ENCODE measurements at places on chromosomes 7 and 10.
A peak's percentile ranks its signal among the peaks of the same experiment; 100 is the strongest.

DNA sequence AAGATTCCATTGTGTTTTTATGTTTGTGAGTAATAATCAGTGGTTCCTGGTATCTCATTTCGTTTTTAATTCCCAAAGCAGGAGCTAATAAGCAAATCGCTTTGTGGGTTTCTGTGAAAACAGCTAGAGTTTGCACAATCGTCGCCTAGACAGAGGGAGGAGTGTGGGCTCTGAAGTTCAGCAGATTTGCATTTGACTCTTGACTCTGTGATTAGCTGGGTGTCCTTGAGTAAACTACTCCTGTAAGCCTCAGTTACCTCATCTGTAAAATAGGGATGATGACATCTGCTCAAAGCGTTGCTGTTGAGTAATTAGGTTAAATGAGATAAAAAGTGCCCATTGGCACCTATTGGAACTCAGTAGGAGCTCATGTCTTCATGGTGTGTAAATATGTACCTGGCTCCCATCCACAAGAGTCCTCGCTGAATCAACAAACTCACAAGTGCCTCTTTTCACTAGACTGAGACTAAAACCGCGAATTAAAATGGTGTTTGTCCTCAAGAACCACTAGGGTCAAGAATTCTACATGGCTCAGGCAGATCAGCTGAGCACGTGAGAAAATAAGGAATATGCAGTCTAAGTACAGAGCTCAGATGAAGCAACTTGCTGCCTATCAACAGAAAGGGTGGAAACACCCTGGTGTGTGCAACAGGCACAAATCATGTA is 385.8 kb upstream of the C7orf33 start:
- no peaks in the 10 kb centered on the region for H3K36me3 ChIP-seq
- DNase-seq, result no peak
- peaks cover 5% of the 10 kb centered on the region for H3K27me3 ChIP-seq
- H3K4me1 ChIP-seq, result no peaks in the 10 kb centered on the region
- no peak overlapping the region for H3K4me3 ChIP-seq

GRCh38 chr10:100823194-100823593 is 77.8 kb downstream of the PAX2 start:
- peaks cover 52% of the 10 kb centered on the region for H3K27me3 ChIP-seq
- H3K27ac ChIP-seq, result no peak overlapping the region
- no peak for DNase-seq
- peaks cover 5% of the 10 kb centered on the region for H3K4me1 ChIP-seq
- no peaks in the 10 kb centered on the region for H3K36me3 ChIP-seq
- no peak overlapping the region for H3K4me3 ChIP-seq

DNA sequence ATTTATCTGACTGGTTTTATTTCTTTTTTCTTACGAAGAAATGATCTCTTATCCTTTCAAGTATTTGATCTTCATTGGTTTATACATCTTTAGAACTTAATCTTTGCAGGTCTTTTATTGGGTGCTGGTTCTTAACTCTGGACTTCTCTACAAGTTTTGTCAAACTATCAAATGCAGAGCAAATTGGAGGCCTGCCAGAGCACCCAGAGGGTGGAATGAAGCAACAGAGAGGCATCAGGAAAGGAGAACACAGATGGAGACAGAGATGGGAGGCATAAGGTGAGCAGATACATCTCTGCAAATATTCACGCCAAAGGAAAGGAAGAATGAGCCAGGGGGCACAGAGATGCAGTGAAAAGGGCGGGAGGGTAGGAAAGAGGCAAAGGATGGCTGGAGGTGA is 130.3 kb downstream of the PKD1L1 start:
- DNase-seq, result no peak
- H3K4me3 ChIP-seq, result no peak overlapping the region

DNA sequence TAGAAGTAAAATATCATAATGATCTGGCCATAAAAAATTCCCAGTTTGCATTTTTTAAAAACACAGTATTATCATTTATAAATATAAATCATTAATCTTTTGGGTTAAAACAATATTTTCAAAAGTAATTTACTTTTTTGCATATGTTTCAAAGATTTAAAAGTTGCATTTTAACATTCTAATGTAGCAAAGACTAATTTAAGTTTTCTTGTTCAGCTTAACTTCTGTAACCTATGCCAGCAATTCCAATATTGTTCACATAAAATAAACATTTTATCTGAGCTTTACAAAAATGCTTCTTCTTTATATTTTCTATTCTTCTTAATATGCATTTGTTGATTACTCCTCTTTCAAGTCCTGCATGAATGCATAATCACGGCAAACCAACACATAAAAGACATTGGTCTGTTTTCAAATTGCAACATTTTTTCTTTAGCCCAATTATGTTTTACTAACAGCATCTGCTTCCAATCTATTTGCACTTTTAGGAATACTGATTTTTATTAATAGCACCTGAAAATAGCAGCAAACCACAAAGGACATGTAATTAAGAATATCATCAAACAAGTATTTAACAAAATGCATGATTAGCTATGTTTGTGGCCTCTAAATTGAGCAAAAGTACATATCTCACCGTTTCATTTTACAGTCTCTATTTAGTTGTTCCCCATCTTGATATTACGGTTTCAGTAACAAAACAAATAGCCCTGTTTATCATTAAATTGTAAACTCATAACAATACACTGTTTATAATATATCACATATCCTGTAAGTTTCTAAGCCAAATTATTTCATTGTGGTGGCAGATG is 286.9 kb upstream of the NFE2L3 start:
- DNase-seq, result no peak
- H3K36me3 ChIP-seq, result no peaks in the 10 kb centered on the region
- no peak overlapping the region for H3K4me3 ChIP-seq
- no peak overlapping the region for H3K27ac ChIP-seq
- H3K4me1 ChIP-seq, result peaks cover 14% of the 10 kb centered on the region
- H3K27me3 ChIP-seq, result peaks cover 77% of the 10 kb centered on the region

- peaks cover 3% of the 10 kb centered on the region for H3K27me3 ChIP-seq
- H3K27ac ChIP-seq, result no peak overlapping the region
- H3K4me3 ChIP-seq, result no peak overlapping the region
- no peak for DNase-seq
- peaks cover 5% of the 10 kb centered on the region for H3K36me3 ChIP-seq
These were observed 110.5 kb downstream of the HECTD2 start for GRCh38 chr10:91520661-91521060.

GRCh38 chr7:85512790-85513189 is 325.9 kb upstream of the SEMA3D start:
- no peak for DNase-seq
- H3K4me1 ChIP-seq, result no peaks in the 10 kb centered on the region
- H3K27me3 ChIP-seq, result no peaks in the 10 kb centered on the region
- no peak overlapping the region for H3K4me3 ChIP-seq

DNA sequence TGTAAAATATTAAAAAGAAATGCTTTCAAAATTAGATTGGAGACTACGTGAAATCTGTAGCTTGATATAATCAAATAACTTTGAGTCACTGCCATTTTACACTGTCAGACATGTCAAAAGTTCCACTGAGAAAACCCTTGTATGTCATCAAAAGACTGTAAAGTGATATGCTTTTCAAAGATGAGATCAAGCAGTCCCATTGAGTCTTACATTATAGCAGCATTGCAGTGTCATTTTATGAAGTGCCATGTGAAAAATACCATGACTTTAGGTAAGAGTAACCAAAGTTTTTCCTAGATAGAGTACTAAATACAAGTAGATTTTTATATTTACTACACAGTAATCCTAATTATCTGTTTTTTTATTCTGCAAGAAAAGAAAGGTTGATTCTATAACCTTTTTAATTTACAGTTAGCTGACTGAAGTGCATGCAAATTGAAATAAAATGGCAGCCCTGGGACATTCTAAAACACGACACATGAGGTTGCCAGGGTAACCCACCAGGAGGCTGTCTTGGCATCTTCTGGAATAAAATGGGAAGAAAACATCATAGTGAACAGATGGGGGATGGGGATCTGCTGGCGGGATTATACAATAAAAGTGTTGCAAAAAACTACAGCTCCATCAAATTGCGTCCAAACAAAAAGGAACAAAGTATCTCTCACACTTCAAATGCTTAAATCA is 91.3 kb upstream of the TMEM106B start:
- H3K4me3 ChIP-seq, result no peak overlapping the region
- no peak for DNase-seq
- H3K27me3 ChIP-seq, result peaks cover 4% of the 10 kb centered on the region
- H3K4me1 ChIP-seq, result no peaks in the 10 kb centered on the region
- no peak overlapping the region for H3K27ac ChIP-seq

DNA sequence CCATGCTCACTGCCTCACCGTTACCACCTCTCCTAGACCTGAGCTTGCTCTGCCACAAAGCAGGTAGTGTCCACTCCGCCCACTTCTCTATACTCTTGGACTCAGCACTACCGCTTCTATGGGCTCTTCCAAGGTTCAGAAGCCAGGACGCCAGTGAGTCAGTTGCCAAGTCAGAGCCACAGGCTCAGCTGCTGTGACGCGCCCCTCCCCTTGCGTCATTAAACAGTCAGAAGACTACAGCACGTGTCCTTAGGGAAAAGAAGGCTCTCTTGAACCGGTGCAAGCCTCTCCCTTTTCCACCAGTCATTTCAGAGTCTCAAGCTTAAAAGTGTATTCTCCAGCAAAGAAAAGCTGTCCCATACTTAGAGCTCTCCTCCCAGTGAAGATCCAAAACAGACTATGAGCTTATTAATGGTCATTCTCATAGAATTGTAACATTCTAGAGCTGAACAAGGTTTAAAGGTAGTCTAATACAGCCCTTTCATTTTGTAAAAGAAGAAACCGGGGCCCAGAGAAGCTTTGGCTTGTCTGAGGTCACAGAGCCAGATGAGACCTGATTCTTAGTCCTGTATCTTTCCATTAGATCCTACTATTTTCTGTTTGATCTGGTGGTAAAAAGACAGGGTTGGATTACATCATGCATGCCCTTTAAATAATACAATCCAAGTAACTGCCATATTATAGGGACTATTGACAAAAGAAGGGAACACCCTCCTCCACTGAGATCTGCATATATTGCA is 40.9 kb upstream of the MET start:
- no peaks in the 10 kb centered on the region for H3K36me3 ChIP-seq
- no peak for DNase-seq
- H3K27ac ChIP-seq, result no peak overlapping the region
- peaks cover 13% of the 10 kb centered on the region for H3K27me3 ChIP-seq
- H3K4me1 ChIP-seq, result peaks cover 2% of the 10 kb centered on the region
- H3K4me3 ChIP-seq, result no peak overlapping the region

DNA sequence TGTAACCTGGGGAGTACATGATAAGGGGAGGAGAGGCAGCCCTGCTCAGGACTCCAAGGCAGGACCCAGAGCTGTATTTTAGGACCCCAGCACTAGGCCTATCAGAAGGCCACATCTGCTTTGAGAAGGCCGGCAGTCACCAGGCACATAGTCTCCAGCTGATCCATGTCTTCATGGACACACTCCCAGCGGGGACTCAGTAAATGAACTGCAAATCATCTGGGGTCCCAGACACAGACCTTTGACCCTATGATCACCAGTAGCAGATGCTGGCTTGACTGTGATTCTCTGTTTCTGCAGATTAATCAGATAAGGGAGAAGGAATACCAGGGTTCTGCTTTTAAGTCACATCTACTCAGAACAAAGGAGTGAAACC is 341.4 kb upstream of the PODXL start:
- no peaks in the 10 kb centered on the region for H3K36me3 ChIP-seq
- H3K4me1 ChIP-seq, result no peaks in the 10 kb centered on the region
- peaks cover 9% of the 10 kb centered on the region for H3K27me3 ChIP-seq
- no peak overlapping the region for H3K27ac ChIP-seq

GRCh38 chr7:138962561-138963270 is 18.5 kb downstream of the KIAA1549 start:
- H3K36me3 ChIP-seq, result no peaks in the 10 kb centered on the region
- H3K4me3 ChIP-seq, result no peak overlapping the region
- H3K27me3 ChIP-seq, result no peaks in the 10 kb centered on the region
- peaks cover 3% of the 10 kb centered on the region for H3K4me1 ChIP-seq
- no peak for DNase-seq

- H3K4me3 ChIP-seq, result no peak overlapping the region
- peaks cover 19% of the 10 kb centered on the region for H3K4me1 ChIP-seq
- H3K27ac ChIP-seq, result no peak overlapping the region
- no peaks in the 10 kb centered on the region for H3K27me3 ChIP-seq
- H3K36me3 ChIP-seq, result peaks cover 3% of the 10 kb centered on the region
- no peak for DNase-seq
These were observed 33.5 kb upstream of the ANTXRL start for GRCh38 chr10:46253076-46254006.

GRCh38 chr10:30432622-30433305 is 1.2 kb upstream of the MAP3K8 start:
- DNase-seq, result peak; percentile 51
- peak overlapping the region; percentile 84 for H3K4me3 ChIP-seq
- peaks cover 39% of the 10 kb centered on the region for H3K4me1 ChIP-seq

DNA sequence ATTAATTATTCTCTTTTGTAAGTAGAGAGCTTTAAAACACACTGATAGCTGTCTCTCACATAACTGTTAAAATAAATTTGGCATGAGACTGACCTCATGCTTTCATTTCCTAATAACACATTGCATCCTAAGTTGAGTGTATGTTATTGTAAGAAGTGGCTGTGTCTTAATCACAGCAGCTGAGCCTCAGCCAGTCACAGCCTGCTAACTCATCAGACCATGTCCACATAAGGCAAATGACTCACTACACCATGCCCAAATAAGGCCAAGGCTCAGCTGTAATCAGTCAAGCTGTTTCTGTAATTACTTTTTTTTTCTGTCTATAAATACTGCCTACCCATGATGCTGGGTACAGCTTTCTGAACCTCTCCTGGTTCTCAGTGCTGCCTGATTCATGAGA is 860.9 kb downstream of the XPNPEP1 start:
- H3K27ac ChIP-seq, result no peak overlapping the region
- DNase-seq, result no peak
- no peaks in the 10 kb centered on the region for H3K4me1 ChIP-seq
- H3K36me3 ChIP-seq, result no peaks in the 10 kb centered on the region
- no peaks in the 10 kb centered on the region for H3K27me3 ChIP-seq

DNA sequence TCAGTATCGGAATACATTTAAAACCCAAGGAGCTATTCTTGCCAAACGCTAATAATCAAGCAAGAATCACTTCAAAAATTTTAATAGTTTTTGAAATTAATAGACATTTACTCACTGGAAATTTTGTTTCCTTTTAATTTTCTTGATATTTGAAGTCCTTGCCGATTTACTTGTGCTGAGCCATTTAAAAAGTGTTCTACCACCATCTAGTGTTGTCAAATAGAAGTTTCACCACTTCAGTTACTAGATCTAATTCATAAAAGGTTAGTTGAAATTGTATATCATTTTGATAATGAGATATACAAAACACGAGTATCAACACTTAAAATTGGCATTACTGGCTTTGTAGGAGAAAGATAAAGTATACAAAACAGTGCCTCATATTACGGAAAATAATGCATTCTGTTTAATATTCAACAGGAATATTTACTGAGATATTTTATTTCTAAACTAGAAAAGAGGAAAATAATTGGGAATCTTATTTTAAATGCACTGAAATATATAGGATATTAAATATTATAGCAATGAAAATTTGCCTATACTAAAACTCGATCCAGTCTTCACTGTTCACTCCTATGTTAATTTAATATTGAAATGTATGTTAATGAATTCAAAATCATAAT is 664.8 kb upstream of the SEMA3D start:
- no peaks in the 10 kb centered on the region for H3K27me3 ChIP-seq
- DNase-seq, result no peak
- no peaks in the 10 kb centered on the region for H3K36me3 ChIP-seq
- H3K27ac ChIP-seq, result no peak overlapping the region

Data from activated naive CD4-positive, alpha-beta T cell treated with anti-CD3 and anti-CD28 coated beads for 36 hours (primary cell).